RPMI7951 (cell line): ENCODE measurements at places on chromosomes 3 and 15. TPM values are rescaled to one million over a fixed set of nuclear protein-coding genes. Genes with fewer than 3 reads are reported as not detected.

GRCh38 chr15:70768257-70768883, 5.0 kb upstream of the UACA start:
- no peak for DNase-seq

GRCh38 chr3:158961471-158961870, 159.6 kb downstream of the MFSD1 start:
- DNase-seq = no peak

DNA sequence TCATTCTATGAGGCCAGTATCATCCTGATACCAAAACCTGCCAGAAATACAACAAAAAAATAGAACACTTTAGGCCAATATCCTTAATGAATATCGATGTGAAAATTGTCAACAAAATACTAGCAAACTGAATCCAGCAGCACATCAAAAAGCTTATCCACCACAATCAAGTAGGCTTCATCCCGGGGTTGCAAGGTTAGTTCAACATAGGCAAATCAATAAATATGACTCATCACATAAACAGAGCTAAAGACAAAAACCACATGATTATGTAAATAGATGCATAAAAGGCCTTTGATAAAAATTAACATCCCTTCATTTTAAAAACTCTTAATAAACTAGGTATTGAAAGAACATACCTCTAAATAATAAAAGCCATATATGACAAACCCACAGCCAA, 403.2 kb upstream of the AZI2 start:
- DNase-seq = no peak

- DNase-seq = no peak
Observed at GRCh38 chr3:194084284-194084683, 51.7 kb upstream of the HES1 start.

GRCh38 chr3:22414239-22414638, 663.2 kb upstream of the ZNF385D start:
- no peak for DNase-seq

- no peak for DNase-seq
Observed at GRCh38 chr3:72224804-72225509, 440.0 kb upstream of the PROK2 start.

- DNase-seq = no peak
Observed at GRCh38 chr3:182954553-182955235, 25.6 kb downstream of the DCUN1D1 start.

GRCh38 chr15:63022181-63022580, 20.4 kb upstream of the TPM1 start:
- DNase-seq = no peak

DNA sequence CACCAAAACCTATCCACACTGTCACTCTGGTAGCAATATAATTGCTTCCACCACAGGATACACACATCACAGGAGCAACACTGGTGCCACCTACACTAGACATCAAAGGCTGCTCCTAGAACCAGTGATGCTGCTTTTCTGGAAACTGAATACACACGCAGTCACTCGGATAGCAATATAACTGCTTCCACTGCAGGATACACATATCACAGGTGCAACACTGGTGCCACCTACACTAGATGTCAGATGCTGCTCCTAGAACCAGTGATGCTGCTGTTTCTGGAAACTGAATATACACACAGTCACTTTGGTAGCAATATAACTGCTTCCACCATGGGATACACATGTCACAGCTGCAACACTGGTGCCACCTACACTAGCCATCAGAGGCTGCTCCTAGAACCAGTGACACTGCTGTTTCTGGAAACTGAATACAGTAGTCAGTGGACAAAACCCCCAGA, 6.9 kb upstream of the TNFSF10 start:
- no peak for DNase-seq

GRCh38 chr15:48547286-48547685, 98.2 kb downstream of the FBN1 start:
- peak; percentile 35 for DNase-seq

DNA sequence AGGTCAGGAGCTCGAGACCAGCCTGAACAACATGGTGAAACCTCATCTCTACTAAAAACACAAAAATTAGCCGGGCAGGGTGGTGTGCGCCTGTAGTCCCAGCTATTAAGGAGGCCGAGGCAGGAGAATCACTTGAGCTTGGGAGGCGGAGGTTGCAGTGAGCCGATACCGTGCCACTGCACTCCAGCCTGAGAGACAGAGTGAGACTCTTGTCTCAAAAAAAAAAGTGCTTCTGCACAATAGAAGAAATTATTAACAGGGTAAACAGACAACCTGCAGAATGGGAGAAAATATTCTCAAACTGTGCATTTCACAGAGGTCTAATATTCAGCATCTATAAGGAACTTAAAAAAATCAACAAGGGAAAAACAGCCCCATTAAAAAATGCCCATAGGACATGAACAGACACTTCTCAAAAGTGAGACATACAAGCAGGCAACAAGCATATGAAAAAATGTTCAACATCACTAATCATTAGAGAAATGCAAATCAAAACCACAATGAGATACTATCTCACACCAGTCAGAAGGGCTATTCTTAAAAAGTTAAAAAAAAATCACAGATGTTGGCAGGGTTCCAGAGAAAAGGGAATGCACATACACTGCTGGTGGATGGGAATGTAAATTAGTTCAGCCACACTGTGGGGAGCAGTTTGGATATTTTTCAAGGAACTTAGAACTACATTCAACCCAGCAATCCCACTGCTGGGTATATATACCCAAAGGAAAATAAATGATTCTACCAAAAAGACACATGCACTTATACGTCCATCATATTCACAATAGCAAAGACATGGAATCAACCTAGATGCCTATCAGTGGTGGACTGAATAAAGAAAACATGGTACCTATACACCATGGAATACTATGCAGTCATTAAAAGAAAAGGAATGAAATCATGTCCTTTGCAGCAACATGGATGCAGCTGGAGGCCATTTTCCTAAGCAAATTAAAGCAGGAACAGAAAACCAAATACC, 75.5 kb downstream of the MSL2 start:
- peak; percentile 59 for DNase-seq

- DNase-seq = no peak
Observed at GRCh38 chr3:47752716-47753115, 29.0 kb downstream of the SMARCC1 start.

GRCh38 chr3:140911822-140912221, 29.8 kb upstream of the SLC25A36 start:
- DNase-seq = no peak

GRCh38 chr3:133643611-133644010, 18.1 kb downstream of the TOPBP1 start:
- DNase-seq = no peak

DNA sequence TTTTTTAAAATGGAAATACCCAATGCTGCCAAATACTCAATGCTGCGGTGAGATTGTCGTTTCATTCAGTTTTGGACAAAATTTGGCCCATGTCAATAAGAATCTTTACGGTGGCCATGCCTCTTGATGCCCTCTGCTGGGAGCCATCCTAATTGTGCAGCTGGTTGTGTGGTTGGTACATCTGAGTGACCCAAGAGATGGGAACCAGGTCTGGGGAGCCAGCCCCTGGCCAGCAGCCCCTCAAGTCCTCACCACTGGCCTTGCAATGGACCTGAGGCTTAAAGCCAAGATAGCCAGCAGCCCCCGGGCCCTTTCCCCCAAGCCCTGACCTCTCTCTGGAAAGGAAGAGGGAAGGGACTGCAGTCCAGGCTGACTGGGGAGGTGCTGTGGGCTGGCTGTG, 36.4 kb upstream of the ESYT3 start:
- DNase-seq = no peak

- no peak for DNase-seq
Observed at GRCh38 chr15:73621286-73621826, 11.8 kb downstream of the NPTN start.

GRCh38 chr15:74868059-74868458, 5.1 kb downstream of the SCAMP2 start:
- no peak for DNase-seq

DNA sequence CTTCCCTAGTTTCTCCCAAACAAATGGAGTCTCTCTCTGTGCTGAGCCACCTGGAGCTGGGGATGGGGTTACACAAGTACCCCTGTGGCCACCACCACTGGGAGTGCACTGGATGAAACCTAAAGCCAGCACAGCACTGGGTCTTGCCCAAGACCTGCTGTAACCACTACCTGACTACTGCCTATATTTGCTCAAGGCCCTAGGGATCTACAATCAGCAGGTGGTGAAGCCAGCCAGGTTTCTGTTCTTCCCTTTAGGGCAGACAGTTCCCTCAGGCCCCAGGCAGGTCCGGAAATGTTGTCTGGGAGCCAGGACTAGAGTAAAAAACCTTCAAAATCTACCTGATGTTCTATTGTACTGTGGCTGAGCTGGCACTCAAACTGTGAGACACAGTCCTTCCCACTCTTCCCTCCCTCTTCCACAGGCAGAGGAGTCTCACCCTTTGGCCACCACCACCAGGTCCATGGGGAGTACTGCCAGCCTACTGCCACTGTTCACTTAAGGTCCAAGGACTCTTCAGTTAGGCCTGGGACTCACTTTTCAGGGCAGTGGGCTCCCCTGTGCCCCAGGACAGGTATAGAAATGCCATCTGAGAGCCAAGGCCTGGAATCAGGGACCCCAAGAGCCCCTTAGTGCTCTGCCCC, 23.8 kb downstream of the C3orf20 start:
- no peak for DNase-seq

- no peak for DNase-seq
Observed at GRCh38 chr3:28012830-28013229, 228.6 kb upstream of the CMC1 start.

The SLC27A2 gene
- 0.39 TPM in 1 of 2 replicates, not detected in the other for total RNA-seq

The FMN1 gene
- 5.0 and 5.8 TPM in 2 replicates for total RNA-seq

The FETUB gene
- total RNA-seq = not detected in 2 replicates

The WWTR1 gene
- total RNA-seq = 103 and 107 TPM in 2 replicates

The ATR gene
- 23.7 and 27.5 TPM in 2 replicates for total RNA-seq

The C3orf80 gene
- total RNA-seq = 0.48 and 0.49 TPM in 2 replicates

The POPDC2 gene
- total RNA-seq = not detected in 2 replicates

The MDFIC2 gene
- not detected in 2 replicates for total RNA-seq

The CHRNA3 gene
- not detected in 2 replicates for total RNA-seq

The KLHL25 gene
- 4.1 and 5.6 TPM in 2 replicates for total RNA-seq

The SLCO3A1 gene
- 1.7 and 1.9 TPM in 2 replicates for total RNA-seq

The SLC41A3 gene
- total RNA-seq = 32.7 and 33.6 TPM in 2 replicates

The ITPR1 gene
- 11.4 and 13.2 TPM in 2 replicates for total RNA-seq

The MOBP gene
- not detected in 2 replicates for total RNA-seq

The TTLL13 gene
- total RNA-seq = not detected in 2 replicates

The DAZL gene
- not detected in 2 replicates for total RNA-seq

The CTXN2 gene
- total RNA-seq = not detected in 2 replicates

The MYL3 gene
- total RNA-seq = not detected in 2 replicates

The CD200R1 gene
- total RNA-seq = 0.48 TPM in 1 of 2 replicates, not detected in the other

The GORASP1 gene
- total RNA-seq = 27.9 and 29.2 TPM in 2 replicates

The SLC33A1 gene
- total RNA-seq = 32.8 and 45.4 TPM in 2 replicates

The OCA2 gene
- not detected in 2 replicates for total RNA-seq

The GMNC gene
- not detected in 2 replicates for total RNA-seq

The CPLX3 gene
- total RNA-seq = not detected in 2 replicates

The CX3CR1 gene
- total RNA-seq = under 0.01 TPM in 1 of 2 replicates, not detected in the other

The PIAS1 gene
- total RNA-seq = 21.9 and 38.8 TPM in 2 replicates
